ENCODE measurements at places on chromosomes 12 and 14.

DNA sequence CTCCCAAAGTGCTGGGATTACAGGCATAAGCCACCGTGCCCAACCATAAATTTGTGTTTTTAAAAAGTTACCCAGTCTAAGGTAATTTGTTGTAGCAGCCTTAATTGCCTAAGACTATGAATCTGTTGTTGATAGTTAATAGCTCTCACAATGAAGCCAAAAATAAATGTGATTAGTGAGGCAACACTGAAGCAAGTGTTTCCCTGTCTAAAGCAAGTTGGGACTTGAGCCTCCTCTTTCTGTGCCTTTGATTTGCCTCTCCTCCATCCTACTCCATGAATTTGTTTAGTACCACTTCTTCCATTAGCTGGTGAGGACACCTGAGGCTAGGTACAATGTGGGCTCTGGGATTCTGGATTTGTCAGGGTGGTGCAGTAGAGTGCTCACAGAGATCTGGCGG is 36.8 kb downstream of the DAAM1 start:
- no peak for DNase-seq

DNA sequence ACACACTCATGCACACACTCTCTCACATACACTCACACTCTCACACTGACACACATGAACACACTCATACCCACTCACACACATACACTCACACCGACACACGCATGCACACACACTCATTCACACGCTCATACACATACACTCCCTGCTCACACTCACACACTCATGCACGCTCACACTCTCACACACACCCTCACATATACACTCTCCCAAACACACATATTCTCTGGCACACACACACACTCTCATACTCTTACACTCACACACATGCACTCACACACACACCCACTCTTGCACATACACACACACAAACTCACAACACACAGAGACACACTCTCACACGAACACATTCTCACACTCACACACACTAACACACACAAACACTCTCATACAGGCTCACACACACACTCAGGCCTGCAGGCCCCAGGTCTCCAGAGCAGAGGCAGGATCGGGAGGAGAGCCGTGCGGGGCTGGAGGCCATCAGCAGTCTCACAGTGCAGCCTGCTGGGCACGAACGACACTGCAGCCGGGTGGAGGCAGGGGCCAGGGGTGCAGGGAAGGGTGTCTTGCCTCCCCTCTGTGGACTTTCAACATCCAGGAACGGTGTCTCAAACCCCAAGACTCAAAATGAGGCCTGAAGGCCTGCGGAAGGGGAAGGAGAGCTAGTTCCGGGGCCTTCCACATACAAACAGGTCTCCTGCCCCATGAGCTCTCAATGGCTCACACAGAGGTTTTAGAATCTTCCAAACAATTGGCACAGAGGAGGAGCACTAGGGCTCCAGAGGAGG is 148.7 kb downstream of the ANO2 start:
- DNase-seq = no peak

- DNase-seq = no peak
These were observed 69.1 kb downstream of the VCPKMT start for GRCh38 chr14:50047274-50047676.

DNA sequence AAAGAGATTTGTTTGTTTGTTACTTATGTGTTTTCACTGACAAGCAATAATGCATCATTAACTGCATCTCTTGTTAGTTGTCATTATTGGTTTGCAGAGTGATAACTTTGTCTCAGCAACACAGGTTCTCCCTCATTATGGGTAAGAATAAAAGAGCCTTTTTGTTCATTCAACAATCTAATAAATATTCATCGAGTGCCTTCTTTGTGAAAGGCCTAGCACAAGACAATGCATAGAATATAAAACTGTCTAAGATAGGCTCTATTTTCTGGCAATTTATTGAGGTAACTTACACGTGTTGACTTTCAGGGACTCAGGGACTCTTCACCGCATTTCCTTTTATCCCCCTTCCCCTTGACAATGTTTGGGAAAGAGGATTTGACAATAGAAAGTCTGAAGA is 95.5 kb upstream of the KRR1 start:
- DNase-seq = no peak

DNA sequence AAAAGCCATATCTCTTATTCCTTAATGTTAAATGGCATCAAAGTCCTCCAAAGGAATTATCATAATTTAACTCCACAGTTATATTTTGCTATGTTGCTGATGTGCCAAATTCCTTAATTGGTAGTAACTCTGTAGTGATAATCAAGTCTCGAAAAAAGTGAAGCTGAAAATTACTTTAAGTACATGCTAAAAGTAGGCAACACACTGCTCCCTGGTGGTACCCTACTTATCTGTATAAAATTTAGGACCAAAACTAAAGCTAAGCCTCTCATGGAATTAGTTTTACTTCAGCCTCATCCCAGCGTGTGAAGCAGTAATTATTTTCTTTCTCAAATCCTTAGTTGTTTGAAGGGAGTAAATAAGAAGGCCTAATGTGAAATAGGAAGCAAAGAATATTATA is 132.8 kb downstream of the TTLL5 start:
- DNase-seq = no peak

DNA sequence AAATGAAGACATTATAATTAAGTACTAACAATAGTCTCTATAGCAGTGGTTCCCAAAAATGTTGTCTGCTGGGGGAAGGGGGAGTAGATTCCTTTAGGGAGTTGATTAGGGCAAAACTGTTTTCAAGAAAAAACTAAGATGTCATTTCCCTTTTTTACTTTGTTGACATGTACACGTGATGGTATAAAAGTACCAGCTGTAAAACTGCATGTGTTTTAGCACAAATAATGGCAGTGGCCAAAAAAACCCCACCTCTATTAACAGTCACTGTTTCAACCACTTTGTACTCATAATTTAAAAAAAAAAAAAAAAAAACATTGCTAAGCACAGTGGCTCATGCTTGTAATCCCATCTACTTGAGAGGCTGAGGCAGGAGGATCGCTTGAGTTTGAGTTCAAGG is 61.7 kb downstream of the PPP1R12A start:
- no peak for DNase-seq

DNA sequence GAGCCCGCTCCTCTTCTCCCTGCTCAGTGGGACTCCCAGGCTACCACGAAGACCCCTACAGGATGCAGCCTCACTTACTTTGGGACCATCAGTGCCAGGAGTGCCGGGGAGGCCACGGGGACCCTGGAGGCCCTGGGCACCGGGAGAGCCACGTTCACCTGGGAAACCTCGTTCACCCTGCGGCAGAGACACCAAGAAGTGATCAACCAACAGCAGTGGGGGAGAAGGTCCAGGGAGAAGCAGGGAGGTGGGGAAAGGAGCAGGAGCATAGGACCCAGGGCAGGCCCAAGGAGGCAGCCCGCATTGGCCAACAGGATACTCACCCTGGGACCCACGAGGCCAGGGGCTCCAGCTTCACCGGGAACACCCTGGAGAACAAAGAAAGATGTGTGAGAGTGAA is 19.4 kb downstream of the TMEM106C start:
- DNase-seq = no peak

GRCh38 chr12:53056901-53057300 is 7.0 kb downstream of the TNS2 start:
- DNase-seq = no peak

- no peak for DNase-seq
These were observed 11.8 kb upstream of the RCOR1 start for GRCh38 chr14:102580550-102581110.

- no peak for DNase-seq
These were observed 48.5 kb downstream of the BAZ2A start for GRCh38 chr12:56581418-56582145.

GRCh38 chr14:91722386-91722785 is 9.5 kb downstream of the CATSPERB start:
- DNase-seq = no peak

DNA sequence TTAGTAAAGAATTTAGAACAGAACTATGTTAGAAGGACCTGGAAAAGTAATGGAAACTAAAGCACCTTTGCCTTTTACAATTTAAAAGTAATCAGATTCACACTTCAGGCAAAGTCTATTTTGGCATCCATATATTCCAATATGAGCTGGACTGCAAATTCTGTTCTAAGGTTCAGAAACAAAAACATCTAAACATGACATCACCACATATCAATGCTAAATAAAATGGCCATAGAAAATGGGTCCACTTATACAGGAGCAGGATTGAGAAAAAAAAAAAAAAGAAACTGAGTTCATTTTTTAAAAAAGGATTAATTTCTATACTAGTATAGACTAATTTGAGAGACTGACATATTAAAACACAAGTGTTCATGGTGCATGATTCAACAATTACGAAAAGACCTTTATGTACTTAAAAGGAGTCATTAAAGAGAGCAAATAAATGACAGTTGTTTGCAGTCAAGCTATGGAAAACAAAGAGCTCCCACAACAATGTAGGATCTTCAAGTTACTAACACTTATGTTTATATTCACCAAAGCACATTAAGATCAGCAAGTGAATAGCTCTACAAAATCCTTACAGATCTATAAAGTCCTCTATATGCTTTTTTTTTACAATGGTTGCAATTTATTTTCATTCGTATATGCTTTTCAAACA is 45.7 kb downstream of the DICER1 start:
- no peak for DNase-seq

- DNase-seq = no peak
These were observed 111.5 kb downstream of the NUBPL start for GRCh38 chr14:31672709-31673108.

GRCh38 chr12:16163901-16164300 is 113.6 kb downstream of the SLC15A5 start:
- DNase-seq = no peak

- DNase-seq = no peak
These were observed 66.3 kb downstream of the CKB start for GRCh38 chr14:103456167-103456835.

DNA sequence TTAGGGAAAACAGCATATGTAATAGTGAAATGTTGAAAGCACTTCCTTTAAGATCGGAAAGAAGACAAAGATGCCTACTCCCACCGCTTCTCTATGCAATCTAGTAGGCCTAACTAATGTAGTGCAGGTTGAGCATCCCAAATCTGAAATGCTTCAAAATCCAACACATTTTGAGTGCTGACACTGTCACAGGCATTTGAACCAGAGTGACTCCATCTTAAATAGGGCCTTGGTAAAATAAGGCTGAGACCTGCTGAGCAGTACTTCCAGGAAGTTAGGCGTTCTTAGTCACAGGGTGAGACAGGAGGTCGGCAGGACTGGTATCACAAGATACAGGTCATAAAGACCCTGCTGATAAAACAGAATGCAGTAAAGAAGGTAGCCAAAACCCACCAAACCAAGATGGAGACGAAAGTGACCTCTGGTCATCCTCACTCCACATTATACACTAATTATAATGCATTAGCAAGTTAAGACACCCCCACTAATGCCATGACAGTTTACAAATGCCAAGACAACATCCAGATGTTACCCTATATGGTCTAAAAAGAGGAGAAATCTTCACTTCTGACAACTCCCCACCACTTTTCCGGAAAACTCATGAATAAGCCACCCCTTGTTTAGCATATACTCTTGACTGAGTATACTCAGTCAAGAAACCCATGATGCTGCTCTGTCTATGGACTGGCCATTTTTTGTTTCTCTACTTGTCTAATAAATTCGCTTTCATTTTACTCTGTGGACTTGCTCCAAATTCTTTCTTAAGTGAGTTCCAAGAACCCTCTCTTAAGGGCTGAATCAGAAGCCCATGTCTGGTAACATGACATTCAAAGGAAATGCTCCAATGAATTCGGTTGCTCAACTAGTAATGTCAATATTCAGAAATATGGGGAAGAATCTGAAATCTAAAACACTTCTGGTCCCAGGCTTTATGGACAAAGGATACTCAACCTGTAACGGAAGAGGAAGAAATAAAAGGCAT is 47.1 kb upstream of the MTERF2 start:
- no peak for DNase-seq

DNA sequence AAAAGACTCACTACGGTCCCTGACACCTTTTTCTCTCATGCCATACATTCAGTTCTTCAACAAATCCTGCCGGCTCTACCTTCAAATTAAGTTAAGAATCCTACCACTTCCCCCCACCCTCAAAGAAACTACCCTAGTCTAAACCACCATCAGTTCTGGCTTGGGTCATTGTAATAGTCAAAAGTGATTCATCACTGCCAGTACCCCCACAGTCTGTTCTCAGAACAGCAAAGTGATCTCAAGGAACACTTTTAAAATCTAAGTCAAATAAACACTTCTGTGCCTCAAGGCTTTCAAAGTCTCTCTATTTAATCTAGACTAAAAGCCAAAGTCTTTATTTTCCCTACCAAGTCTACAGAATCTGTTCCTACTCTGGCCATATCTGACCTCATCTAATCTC is 12.0 kb upstream of the FAM234B start:
- DNase-seq = no peak

GRCh38 chr14:72128629-72129028 is 196.4 kb downstream of the RGS6 start:
- no peak for DNase-seq

GRCh38 chr14:20998674-20999366 is at the start of gene SLC39A2:
Gene SLC39A2 (plus strand): TSS chr14:20999293. CDS start chr14:20999447, 154 bp downstream.
- no peak for DNase-seq

- no peak for DNase-seq
These were observed 53.8 kb downstream of the FAM222A start for GRCh38 chr12:109767456-109767855.

DNA sequence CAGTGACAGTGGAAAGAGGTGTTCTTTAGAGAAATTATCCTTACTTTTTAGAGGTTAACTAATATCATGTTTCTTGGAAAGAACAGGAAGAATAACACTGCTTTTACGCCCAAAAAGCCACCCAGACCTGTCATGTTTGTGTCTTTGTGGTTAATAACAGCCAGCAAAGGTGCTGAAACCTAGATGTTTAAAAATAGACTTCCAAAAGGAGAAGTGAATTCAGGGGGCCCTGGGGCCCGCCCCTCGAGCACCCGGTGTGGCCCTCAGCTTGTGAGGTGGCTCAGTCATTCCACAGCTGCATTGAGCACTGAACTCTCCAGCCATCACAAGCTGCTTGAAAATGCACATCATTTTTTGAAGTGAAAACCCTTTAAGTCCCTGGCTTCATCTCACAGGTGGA is 20.8 kb upstream of the AMN start:
- DNase-seq = no peak

DNA sequence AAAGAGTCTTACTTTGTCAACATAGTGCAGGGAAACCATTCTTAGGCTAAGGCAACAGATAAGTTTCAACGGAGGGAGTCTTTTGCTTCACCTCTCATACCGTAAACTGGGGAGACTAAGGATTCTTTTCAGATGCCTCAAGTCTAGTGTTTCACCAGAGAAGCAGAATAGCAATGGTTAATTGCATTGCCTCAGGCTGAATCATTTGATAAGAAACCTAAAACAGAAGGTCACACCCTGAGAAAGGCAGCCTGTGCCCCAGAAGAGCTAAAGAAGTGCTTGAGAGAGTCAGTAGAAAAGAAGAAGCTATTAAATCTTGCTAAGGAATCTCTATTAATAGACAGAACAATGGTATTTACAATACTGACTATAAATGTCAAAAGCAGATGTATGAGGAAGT is 21.8 kb upstream of the ATXN7L3B start:
- no peak for DNase-seq

GRCh38 chr12:111748151-111748672 is 18.5 kb upstream of the ALDH2 start:
- no peak for DNase-seq

- no peak for DNase-seq
These were observed 34.4 kb upstream of the CCNT1 start for GRCh38 chr12:48750769-48751356.
